Ascending aorta (tissue), 2 donors: ENCODE measurements at places on chromosomes 7 and 10.

DNA sequence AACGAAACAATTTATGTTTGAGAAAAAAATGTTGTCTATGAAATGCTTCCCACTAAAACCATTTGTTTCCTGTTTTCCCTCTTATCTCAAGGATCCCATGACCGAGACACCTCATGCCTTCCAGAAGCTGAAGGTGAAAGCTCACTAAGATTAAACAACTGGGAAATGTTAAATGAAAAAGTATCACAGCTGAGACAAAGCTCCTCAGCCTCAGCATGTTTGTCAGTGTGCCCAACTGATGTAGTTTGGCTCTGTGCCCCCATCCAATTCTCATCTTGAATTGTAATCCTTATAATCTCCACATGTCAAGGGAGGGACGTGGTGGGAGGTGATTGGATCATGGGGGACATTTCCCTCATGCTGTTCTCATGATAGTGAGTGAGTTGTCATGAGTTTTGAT, 327.3 kb downstream of the HTR7 start:
- H3K4me1 ChIP-seq: no peaks in the 10 kb centered on the region
- DNase-seq: no peak
- no peaks in the 10 kb centered on the region for H3K27me3 ChIP-seq
- H3K27ac ChIP-seq: no peak overlapping the region
- H3K4me3 ChIP-seq: no peak overlapping the region

GRCh38 chr7:150322114-150322832, 882 bp upstream of the LRRC61 start:
- peak overlapping the region; percentile 77 for H3K4me3 ChIP-seq
- DNase-seq: no peak
- H3K27me3 ChIP-seq: no peaks in the 10 kb centered on the region
- H3K36me3 ChIP-seq: no peaks in the 10 kb centered on the region
- no peak overlapping the region for H3K27ac ChIP-seq
- H3K4me1 ChIP-seq: no peaks in the 10 kb centered on the region

GRCh38 chr10:112687647-112688046, 240.6 kb downstream of the VTI1A start:
- no peaks in the 10 kb centered on the region for H3K27me3 ChIP-seq
- H3K36me3 ChIP-seq: no peaks in the 10 kb centered on the region
- H3K4me3 ChIP-seq: no peak overlapping the region
- no peaks in the 10 kb centered on the region for H3K4me1 ChIP-seq
- DNase-seq: no peak

DNA sequence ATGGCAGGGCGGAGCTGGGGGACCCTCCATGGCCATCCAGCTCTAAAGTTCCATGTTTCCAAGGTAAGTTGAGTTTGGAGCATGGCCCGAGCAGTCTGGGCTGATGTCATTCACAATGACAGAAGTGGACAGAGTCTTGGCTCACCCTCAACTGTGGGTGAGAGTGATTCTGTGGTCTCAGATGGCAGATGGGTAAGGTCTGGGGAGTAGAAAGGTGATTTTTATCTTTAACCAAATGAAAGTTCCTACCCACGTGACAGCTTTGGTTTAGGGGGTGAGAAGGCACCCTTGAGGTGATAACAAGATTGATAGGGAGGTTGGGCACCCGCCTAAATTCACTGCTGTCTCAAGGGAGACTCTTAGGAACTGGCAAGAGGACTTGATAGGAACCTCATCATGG, 57.6 kb upstream of the PDZD8 start:
- H3K4me3 ChIP-seq: no peak overlapping the region
- H3K27me3 ChIP-seq: no peaks in the 10 kb centered on the region
- H3K27ac ChIP-seq: no peak overlapping the region
- DNase-seq: no peak
- no peaks in the 10 kb centered on the region for H3K36me3 ChIP-seq

- H3K27ac ChIP-seq: no peak within 1 kb of the TSS
- H3K4me3 ChIP-seq: peak within 1 kb of the TSS; percentile 59
- H3K4me1 ChIP-seq: no peaks in the 10 kb centered on the region
- no peak for DNase-seq
Measured at GRCh38 chr10:114043532-114044246, at the start of gene ADRB1. Gene ADRB1, plus strand, starts transcription at chr10:114043866. Its CDS starts 267 bp downstream, at chr10:114044133.

DNA sequence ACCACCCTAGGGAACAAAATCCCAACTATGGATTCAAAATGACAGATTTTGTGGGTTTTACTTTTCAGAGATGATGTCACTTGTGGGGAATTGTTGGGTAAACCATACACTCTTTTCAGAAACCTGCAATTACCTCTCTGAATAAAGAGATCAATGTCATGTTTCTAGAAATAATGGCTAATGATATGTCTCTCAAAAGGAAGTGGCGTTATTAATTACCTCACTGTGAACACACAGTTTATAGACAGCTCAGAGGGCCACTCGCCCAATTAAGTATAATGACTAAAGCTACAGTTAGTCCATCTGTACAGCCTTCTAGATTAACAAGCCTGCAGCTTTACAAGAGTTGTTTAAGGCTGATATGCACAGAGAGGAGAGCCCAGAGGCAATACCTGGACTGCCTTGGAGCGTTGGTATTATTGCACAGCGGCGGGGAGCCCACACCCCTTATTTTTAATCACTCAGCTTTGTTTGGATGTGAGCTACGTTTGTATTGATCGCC, 79.5 kb downstream of the RAB11FIP2 start:
- DNase-seq: no peak
- H3K4me1 ChIP-seq: no peaks in the 10 kb centered on the region
- H3K36me3 ChIP-seq: no peaks in the 10 kb centered on the region
- H3K27me3 ChIP-seq: no peaks in the 10 kb centered on the region
- no peak overlapping the region for H3K4me3 ChIP-seq
- H3K27ac ChIP-seq: no peak overlapping the region

GRCh38 chr7:121336579-121336978, 7.8 kb downstream of the WNT16 start:
- DNase-seq: no peak
- no peak overlapping the region for H3K27ac ChIP-seq
- no peaks in the 10 kb centered on the region for H3K36me3 ChIP-seq
- peaks cover 5% of the 10 kb centered on the region for H3K27me3 ChIP-seq
- H3K4me3 ChIP-seq: no peak overlapping the region
- no peaks in the 10 kb centered on the region for H3K4me1 ChIP-seq

GRCh38 chr7:111113263-111114017, 22.5 kb downstream of the LRRN3 start:
- DNase-seq: no peak
- no peaks in the 10 kb centered on the region for H3K4me1 ChIP-seq
- no peak overlapping the region for H3K4me3 ChIP-seq
- no peaks in the 10 kb centered on the region for H3K27me3 ChIP-seq
- no peaks in the 10 kb centered on the region for H3K36me3 ChIP-seq

- H3K4me1 ChIP-seq: no peaks in the 10 kb centered on the region
- no peak for DNase-seq
- H3K27me3 ChIP-seq: no peaks in the 10 kb centered on the region
Measured at GRCh38 chr10:119469846-119470245, 72.7 kb downstream of the RGS10 start.

DNA sequence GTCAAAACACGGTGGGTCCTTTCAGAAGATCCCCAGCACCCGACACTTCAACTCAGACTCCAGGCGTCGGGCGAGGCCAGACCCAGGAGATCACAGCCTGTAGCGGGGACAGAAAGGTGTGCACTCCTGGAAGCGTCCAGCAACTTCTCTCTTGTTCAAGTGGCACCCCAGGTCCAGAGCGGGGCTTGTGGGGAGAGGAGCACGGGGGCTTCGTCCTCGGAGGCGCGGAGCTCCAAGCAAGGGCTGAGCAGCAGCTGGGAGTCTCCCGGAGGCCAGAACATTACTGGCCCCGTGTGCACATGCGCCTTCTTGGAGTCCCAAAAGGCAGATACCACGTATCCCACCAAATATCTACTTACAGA, 54.9 kb downstream of the ZRANB1 start:
- peaks cover 27% of the 10 kb centered on the region for H3K4me1 ChIP-seq
- peak; percentile 59 for DNase-seq
- H3K27ac ChIP-seq: peak overlapping the region; percentile 94
- H3K27me3 ChIP-seq: no peaks in the 10 kb centered on the region
- peaks cover 51% of the 10 kb centered on the region for H3K36me3 ChIP-seq
- H3K4me3 ChIP-seq: no peak overlapping the region

DNA sequence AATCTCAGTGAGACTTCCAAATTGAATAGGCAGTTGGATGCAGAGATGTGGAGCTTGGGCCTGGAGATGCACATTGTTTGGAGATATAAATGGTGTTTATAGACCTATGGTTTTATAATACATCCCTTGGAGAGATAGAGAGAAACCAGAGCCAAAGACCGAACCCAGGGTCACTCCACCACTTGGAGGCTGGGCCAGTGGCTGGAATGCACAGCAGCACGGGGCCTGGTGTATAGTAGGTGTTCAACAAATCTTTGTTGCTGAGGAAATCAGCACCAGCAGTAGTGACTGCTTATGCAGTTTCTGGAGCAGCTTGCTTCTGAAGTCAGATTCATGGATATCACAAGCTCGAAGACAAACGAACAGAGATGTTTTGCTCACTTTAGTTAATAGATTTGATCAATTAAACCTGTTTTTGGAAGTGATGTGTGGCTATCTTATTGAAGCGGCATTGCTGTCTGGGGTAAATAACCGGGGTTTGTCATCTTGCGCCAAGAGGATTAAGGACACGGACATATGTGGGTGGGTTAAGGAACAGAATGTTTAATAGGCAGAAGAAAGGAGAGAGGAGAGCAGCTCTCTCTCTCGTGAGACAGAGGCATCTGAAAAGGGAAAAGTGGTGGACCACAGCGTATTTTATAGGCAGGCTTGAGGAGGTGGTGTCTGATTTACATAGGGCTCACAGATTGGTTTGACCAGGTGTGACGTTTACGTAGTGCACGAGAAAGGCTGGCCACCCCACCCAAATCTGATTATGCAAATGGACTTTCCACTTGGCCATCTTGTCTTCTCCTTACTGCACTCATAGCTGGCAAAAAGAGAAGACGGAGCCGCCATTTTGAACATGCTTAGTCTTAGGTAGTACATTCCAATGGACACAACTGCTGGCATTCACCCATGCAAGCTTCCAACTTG, 11.1 kb downstream of the RBP4 start:
- no peaks in the 10 kb centered on the region for H3K27me3 ChIP-seq
- H3K27ac ChIP-seq: no peak overlapping the region
- H3K4me3 ChIP-seq: no peak overlapping the region
- H3K4me1 ChIP-seq: no peaks in the 10 kb centered on the region

DNA sequence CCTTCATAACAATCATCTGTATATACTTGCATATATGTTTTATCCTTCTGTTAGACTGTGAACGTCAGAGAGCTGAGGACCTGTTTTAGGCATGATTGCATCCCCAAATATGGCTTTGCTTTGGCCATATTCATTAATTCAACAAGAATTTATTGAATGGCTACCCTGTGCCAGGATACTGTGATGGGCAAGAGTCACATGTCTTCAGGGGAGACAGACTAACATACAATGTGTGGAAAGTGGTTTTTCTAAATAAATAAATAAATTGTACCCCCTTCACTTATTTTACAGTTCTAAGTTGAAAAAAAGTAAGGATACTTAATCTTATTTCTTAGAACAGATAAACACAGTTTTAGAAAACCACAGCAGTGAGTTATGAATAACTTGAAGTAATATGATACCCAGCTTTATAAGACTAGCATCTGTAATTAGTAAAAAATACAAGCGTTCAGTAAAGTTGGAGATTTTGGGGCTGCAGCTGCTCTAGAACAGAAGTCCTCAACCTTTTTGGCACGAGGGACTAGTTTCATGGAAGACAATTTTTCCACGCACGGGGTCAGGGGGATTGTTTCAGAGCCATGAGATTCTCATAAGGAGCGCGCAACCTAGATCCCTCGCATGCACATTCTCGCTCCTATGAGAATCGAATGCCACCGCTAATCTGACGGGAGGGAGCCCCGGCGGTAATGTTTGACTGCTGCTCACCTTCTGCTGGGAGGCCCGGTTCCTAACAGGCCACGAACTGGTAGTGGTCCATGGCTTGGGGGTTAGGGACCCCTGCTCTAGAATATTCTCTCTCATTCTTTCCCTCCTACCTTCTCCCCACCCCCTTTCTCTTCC, 89.4 kb upstream of the MTPN start:
- DNase-seq: no peak
- no peaks in the 10 kb centered on the region for H3K36me3 ChIP-seq
- no peaks in the 10 kb centered on the region for H3K4me1 ChIP-seq
- H3K27me3 ChIP-seq: no peaks in the 10 kb centered on the region

- H3K4me1 ChIP-seq: no peaks in the 10 kb centered on the region
- no peaks in the 10 kb centered on the region for H3K27me3 ChIP-seq
- no peaks in the 10 kb centered on the region for H3K36me3 ChIP-seq
- no peak overlapping the region for H3K27ac ChIP-seq
- no peak for DNase-seq
- no peak overlapping the region for H3K4me3 ChIP-seq
Measured at GRCh38 chr10:74888962-74889661, 62.7 kb downstream of the KAT6B start.

DNA sequence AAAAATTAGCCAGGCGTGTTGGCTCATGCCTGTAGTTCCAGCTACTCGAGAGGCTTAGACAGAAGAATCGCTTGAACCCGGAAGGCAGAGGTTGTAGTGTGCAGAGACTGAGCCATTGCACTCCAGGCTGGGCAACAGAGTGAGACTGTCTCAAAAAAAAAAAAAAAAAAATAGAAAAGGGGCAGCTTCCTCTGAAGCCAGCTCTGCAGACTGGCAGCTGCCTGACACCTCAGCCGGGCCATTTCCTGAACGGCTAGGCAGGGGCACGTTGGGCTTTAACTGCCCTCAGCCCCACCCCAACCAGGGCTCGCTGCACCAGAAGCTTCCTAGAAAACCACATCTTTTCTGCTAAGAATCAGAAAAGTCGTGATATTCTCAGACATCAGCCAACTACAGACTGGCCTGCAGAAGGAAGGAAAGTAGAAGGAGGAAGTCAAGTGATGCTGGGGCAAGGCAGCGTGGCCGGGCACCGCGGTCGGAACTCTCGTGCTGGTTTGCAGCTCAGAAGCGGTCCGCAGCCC, 38.0 kb downstream of the PRKAG2 start:
- H3K27ac ChIP-seq: no peak overlapping the region
- peaks cover 2% of the 10 kb centered on the region for H3K4me1 ChIP-seq
- no peaks in the 10 kb centered on the region for H3K36me3 ChIP-seq
- DNase-seq: no peak
- no peaks in the 10 kb centered on the region for H3K27me3 ChIP-seq

GRCh38 chr10:104127411-104127810, 5.4 kb downstream of the SFR1 start:
- H3K27ac ChIP-seq: no peak overlapping the region
- no peak overlapping the region for H3K4me3 ChIP-seq
- no peaks in the 10 kb centered on the region for H3K27me3 ChIP-seq
- no peaks in the 10 kb centered on the region for H3K36me3 ChIP-seq
- H3K4me1 ChIP-seq: no peaks in the 10 kb centered on the region

- H3K36me3 ChIP-seq: no peaks in the 10 kb centered on the region
- peaks cover 4% of the 10 kb centered on the region for H3K4me1 ChIP-seq
- H3K4me3 ChIP-seq: no peak overlapping the region
- no peak for DNase-seq
Measured at GRCh38 chr10:70675496-70676161, 3.3 kb downstream of the ADAMTS14 start.

- no peaks in the 10 kb centered on the region for H3K36me3 ChIP-seq
- no peaks in the 10 kb centered on the region for H3K27me3 ChIP-seq
- no peak for DNase-seq
- H3K4me1 ChIP-seq: no peaks in the 10 kb centered on the region
- no peak overlapping the region for H3K4me3 ChIP-seq
Measured at GRCh38 chr10:59965899-59966650, 59.7 kb upstream of the CCDC6 start.

- no peak for DNase-seq
- H3K27me3 ChIP-seq: no peaks in the 10 kb centered on the region
- H3K27ac ChIP-seq: no peak overlapping the region
- H3K4me1 ChIP-seq: no peaks in the 10 kb centered on the region
- peaks cover 18% of the 10 kb centered on the region for H3K36me3 ChIP-seq
Measured at GRCh38 chr7:70763961-70764691, 367.8 kb upstream of the GALNT17 start.

- peaks cover under 1% of the 10 kb centered on the region for H3K4me1 ChIP-seq
- H3K36me3 ChIP-seq: peaks cover 16% of the 10 kb centered on the region
- no peak overlapping the region for H3K4me3 ChIP-seq
- H3K27me3 ChIP-seq: no peaks in the 10 kb centered on the region
- H3K27ac ChIP-seq: no peak overlapping the region
Measured at GRCh38 chr10:77867124-77867719, 59.3 kb downstream of the DLG5 start.
